Adrenal gland (tissue), 19 donors: ENCODE measurements at places on chromosomes 1 and 21. TPM values are rescaled to one million over a fixed set of nuclear protein-coding genes. Genes with fewer than 3 reads are reported as not detected.

- DNase-seq: peak; percentile 53
These were observed 20.6 kb upstream of the TTC34 start for GRCh38 chr1:2821966-2822620.

Gene GAS5
- 214 TPM for total RNA-seq

Gene ASAP3
- 67.8 TPM for total RNA-seq

Gene FAM20B
- 27.1 TPM for total RNA-seq

Gene GOLT1A
- total RNA-seq: not detected
